NCI-H2029 (cell line): ENCODE measurements at places on chromosomes 1 and 21.

DNA sequence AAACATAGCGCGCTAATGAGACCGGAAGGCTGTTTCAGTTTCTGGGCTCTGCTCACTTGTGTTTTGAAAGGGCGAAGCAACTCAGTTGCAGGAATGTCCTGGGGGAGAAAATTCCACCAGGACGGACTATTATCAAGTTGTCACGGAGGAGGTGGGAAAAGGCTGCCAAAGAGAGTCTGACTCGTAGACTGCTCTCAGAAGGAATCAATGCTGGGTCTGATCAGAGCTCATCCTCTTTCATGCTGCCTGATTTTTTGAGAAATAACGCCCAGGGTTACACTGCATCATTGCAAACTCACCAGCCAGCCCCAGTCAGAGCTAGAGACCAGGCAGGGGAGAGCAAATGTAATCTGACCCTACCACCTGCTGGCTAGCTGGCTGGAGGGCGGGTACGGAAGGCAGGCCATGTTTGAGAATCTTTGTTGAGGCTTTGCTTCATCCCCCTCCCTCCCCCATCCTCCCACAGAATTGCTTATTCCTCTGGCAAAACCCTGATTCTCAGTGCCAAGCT is 36.4 kb upstream of the BCL9 start:
- peak; percentile 62 for DNase-seq

DNA sequence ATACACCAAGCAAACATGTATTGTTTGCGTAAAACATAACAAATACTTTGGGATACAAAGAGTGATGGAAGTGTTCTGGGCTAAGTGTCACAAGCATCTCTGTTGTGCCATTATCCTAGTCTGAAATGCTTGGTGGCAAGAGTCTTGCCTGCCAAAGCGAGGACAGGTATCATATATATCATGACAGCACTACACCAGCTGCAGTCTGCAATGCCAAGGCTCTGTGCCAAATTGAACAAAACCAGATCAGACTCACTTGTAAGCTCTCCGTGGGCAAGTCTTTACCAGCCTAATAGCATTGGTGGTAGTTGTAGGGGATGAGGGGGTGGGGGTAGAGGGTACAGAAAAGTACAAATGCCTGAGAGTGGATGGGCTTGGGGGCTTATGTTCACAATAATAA is 119.2 kb downstream of the RWDD3 start:
- DNase-seq = peak; percentile 97

DNA sequence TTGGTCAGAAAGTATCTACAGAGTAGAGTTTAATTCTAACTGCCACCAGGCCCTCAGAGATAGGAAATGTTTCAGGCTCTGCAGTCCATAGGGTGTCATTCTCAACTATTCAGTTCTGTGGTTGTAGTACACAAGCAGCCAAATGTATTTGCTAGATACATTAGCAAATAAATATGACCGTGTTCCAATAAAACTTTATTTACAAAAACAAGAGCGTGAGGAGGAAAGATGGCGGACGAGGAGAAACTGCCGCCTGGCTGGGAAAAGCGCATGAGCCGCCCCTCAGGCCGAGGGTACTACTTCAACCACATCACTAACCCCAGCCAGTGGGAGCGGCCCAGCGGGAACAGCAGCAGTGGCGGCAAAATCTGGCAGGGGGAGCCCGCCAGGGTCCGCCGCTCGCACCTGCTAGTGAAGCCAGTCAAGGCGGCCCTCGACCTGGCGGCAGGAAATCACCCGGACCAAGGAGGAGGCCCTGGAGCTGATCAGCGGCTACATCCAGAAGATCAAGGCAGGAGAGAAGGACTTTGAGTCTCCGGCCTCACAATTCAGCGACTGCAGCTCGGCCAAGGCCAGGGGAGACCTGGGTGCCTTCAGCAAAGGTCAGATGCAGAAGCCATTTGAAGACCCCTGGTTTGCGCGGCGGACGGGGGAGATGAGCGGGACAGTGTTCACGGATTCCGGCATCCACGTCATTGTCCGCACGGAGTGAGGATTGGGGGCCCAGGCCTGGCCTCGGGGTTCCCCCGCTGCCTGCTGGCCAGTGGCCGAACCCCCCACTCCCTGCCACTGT is 286.1 kb downstream of the LRRC40 start:
- DNase-seq = no peak

DNA sequence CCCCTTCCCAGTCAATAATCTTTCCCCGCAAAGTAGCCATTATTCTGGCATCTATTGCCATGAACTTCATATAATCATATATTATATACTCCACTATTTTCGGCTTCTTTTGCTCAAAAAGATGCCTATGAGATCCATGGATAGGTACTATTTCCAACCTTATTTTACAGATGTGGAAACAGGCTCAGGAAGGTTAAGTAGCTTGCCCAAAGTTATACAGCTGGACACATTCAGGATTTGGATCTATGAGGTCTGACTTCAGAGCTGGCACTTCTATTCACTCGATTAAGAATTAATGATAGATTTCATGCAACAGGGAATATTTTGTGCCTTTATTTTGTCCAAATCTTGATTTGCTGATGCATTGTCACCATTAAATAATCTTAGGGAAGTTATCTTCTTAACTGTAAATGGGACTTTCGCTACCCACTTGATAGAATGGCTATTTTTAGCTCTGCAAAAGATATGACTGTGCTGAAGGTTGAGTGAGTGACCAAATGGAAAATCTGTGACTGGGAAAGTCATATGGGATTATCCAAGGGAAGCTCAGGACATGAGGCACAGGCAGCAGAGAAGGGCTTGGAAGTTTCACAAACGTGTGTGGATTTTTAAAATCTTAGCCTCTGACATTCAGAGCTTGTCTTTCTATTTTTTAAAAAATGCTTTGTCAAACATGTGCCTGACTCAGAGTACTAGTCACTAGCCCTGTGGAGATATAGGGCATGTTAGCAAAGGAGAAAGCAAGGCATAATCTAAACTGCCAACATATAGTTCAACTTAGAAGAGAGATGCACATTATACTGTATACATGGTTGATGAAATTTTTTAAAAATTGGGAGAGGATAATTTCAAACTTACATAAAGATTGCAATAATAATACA is 36.5 kb downstream of the GIPC2 start:
- DNase-seq = no peak

DNA sequence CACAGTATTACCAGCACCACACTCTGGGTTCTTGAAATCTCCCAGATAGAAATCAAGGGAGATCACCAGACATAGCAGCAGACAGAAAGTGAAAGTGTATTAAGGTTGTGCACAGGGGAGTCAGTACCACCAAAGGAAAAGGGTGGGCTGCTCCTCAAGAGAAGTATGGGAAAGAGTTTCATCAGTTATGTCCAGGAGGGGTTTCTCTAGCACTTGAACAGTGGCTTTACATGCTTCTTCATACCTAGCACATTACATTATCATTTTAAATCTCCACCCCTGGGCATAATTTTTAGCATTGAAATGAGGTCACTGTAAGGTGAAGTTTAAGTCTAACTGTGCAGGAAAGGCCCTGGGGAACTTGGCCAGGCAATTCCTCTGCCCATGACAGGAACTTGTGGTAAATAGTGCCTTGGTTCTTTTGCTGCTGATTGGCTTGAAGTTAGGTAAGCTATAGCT is 601.0 kb downstream of the NUF2 start:
- no peak for DNase-seq

DNA sequence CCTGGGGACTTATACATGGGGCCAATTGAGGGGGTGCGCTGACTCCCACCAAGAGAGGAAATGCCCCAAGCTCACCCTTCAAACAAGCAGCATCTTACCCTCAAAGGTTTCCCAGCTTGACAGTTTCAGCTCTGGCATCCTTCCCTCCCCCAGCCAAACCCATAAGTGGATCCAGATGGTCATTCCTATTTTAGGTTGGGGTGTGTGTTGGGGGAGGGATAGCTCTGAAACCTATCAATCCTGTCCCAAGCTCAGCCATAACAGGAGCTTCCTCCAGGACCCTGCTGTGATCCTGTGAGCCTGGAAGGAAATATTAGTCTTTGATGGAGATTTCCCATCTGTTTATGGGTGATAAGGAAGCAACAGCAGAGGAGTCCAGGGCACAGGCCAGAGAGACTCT is 3.4 kb upstream of the TMEM222 start:
- DNase-seq = no peak

DNA sequence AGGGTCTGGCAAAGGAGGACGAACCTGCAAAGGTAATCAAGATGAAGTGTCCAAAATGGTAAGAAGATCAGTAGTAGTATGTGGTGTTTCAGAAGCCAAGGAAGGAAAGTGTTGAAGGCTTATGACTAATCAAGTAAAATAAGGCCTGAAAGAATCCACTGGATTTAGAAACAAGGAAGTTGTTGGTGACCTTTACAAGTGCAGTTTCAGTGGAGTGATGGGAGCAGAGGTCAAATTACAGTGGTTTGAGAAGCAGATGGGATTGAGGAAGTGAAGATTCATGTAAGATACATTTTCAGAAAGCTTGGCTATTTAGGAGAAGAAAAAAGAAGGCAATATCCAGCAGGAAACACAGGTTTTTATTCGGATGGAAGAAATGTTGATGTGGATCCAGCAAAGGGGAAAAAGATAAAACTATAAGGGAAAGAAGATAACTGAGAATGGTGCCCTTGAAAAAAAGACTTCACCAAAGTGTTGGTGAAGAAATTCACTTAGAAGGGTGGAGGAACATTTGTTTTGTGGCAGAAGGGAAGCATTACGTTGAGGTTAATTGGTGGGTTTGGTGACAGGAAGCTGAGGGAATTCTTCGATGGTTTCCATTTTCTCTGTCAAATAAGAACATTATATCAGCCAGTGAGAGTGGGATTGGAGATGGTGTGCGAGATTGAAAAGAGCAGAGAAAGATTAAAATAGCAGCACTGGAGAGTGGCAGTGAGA is 2.1 kb downstream of the ARMH1 start:
- DNase-seq = no peak

- DNase-seq = no peak
These were observed 77.8 kb downstream of the ALPL start for GRCh38 chr1:21586846-21587601.

- peak; percentile 15 for DNase-seq
These were observed 47.8 kb upstream of the SRSF10 start for GRCh38 chr1:24027838-24028468.

GRCh38 chr1:182629499-182630096 is 25.4 kb upstream of the RGS16 start:
- DNase-seq = no peak

GRCh38 chr1:36989241-36989640 is 45.1 kb downstream of the GRIK3 start:
- DNase-seq = no peak

- DNase-seq = peak; percentile 92
These were observed 255.9 kb downstream of the NFIA start for GRCh38 chr1:61337981-61338848.
